DMS53 (cell line): ENCODE measurements at places on chromosomes 5 and 9.

- no peak for DNase-seq
Observed at GRCh38 chr5:154286557-154286956, 96.0 kb downstream of the GALNT10 start.

DNA sequence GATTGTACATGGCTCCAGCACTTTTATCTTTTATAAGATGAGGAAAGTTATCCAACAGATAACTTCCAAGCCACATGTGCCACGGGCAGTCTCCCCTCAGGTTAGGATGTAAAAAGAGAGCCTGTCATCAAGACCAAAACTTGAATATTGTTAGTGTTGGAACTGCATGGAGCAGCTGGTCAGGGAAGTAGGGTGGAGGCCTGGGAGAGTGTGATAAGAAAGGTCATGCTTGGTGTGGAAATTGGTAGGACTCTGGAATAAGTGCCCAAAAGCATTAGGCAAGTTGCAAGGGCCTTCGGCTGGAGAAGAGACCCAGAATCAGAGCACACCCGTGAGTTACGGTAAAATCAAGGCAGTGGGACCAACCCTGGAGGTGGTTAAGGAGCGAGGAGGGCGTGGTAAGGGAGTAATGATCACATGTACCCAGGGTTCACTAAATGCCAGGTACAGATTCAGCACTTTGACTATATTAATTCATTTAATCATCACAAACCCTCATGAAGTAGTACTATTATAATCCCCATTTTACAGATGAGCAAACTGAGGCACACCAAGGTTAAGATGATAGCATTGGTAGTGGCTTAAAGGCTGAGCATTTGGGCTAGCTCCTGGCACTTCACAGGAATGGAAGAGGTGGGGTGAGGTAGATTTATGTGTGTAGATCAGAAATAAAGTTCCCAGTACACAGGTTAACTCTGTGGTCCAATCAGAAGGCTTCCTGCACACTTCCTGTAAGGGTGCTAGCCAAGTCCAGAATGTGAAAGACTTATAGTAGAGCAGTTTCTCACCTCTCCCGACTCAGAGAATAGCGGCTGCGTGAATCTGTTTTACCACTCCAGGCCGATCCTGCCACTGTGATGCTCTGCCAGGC lies 96.5 kb upstream of the ZNF608 start:
- DNase-seq = no peak

DNA sequence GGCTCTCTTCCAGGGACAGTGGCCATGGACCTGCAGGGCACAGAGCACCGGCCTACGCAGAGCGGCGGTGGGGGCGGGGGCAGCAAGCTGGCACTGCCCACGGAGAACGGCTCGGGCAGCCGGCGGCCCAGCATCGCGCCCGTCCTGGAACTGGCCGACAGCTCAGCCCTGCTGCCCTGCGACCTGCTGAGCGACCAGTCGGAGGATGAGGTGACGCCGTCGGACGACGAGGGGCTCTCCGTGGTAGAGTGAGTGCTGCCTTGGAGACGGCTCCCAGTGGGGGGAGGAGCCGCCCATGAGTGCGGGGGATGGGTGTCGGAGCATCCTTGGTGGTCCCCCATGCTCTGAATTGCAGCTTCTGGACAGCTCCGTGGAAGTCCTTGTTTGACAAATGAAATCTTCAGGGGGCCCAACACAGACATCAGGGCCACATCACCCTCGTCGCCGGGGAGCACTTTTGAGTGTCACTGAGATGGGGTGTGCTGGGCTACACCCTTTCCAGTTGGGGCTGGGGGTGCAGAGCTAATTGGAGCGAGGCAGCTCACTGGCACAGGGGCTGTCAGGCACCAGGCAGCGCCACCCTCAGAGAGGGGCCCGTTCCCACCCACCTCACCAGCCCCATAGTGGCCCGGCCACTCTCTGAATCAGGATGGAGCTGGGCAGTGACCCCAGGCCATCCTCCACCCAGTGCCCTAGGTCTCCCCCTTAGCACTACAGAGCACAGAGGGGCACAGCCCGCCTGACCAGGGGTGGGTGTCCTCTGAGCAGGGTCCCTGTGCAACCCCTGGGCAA lies 70.9 kb downstream of the KCNT1 start:
- no peak for DNase-seq

GRCh38 chr9:31908158-31908890 lies 476.1 kb upstream of the ACO1 start:
- DNase-seq = peak; percentile 8

DNA sequence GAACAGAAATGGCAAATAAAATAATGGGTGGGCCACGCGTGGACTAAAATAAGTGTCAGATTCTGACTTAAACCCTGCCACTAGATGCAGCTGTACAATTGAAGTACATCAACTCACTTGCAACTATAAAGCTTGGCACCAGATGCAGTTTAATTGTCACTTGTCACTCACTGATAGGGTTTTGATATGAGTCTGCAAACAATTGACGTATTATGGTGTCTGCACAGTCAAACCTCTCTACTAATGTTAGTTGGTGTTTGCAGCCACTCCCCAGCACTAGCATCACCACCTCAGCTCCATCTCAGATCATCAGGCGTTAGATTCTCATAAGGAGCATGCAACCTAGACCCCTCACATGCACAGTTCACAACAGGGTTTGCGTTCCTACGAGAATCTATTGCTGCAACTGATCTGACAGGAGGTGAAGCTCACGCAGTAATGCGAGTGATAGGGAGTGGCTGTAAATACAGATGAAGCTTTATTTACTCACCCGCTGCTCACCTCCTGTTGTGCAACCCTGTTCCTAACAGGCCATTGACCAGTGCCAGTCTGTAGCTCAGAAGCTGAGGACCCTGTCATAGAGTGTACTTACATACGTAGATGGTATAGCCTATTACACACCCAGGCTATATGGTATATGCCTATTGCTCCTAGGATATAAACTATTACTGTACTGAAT lies 72.1 kb upstream of the SEMA6A start:
- no peak for DNase-seq

DNA sequence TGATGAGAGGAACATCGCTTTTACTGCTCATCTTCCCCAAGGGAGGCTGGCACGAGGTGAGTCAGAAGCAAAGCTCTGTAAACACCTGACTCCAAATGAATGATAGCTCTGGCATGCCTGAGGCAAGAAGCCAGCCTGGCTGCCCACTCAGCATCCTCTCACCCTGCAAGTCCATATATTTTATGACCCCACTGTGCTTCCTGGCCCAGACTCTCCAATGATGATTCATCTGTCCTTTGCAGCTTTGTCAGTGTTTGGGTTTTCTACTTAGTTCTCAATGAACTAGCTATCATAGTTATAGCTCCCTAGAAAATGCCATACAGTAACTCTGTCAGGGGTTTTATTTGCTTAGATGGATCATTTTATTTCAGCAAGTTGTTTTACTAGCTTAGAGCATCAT lies 52.1 kb upstream of the FSTL4 start:
- peak; percentile 82 for DNase-seq

DNA sequence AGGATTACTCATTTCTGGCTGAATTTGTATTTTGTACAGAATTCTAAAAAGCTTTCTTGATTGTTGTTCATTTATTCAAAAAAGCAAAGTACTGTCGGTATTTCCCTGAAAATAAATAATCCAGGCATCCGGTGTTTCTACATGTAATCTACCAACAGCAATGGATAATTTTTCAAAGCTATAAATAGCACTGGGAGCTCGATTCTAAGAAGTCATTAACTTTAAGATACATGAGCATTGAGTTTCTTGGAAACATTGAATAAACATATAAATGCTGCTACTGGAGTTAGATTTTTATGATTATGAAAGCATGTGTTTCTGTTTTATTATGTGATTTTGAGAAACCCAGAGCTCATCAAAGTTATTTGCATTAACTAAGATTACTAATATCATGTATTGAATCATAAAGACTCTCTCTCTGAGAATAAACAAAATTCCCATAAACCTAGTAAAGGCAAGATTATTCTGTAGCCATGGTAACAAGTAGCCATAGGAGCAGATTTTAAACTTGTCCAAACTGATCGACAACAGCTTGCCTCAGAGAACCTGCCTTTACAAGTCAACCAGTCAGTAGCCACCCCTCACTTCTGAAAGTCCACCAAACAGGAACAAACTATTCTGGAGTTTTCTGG lies 197.0 kb downstream of the DRD1 start:
- no peak for DNase-seq

DNA sequence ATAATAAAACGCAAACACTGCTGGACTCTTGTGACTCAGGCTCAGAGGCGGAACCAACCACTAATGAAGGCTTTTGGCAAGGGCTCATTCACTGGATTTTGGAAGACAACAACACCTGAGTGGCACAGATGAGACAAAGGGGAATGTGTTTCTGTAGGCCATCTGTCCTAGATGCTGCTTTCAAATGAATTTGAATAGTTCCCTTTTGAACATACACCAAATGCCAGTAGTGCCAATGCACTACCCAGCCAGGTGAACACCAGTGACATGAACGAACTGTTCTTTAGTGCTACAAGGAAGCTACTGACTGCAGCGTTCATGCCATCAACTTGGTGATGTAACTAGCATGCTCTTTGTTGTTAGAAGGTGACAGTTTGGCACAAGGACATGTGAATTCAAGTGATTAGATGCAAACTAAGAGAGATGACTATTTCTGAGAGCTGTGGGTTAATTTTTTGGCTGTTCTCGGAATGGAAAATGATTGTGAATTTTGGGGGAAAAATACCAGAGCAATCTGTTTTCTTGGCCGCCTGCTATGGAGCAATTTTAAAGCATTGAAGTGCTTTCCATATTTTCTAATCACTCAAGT lies 173.7 kb downstream of the SLC24A2 start:
- no peak for DNase-seq
